ENCODE measurements at places on chromosomes 4 and X.

DNA sequence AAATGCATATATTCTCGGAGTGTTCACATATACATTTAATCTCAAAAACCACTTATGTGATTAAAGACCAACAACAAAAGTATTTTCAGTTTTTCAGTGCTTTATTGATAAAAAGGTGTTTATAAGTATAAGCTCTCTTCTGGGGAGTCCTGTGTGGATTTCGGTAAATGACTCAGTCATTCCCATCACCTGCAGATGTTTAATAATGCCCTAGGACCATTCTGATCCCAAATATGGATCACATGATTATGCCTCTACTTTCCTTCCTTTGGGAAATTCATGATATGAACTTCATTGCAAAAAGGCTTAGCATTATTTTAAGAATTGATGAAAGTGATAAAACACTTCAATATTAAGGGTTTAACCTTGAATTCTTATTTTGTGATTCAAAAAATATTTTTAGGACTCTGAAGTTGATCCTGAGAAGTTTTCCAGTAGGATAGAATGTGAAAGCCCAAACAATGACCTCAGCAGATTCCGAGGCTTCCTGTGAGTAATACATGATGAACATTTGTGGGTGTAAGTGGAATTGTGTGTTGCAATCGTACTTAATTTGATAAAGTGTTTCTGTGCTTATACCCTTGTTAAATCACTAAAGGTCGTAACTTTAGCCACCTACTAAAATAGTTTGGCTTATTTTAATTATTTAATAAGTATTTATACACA is 40.2 kb downstream of the ATP10D start:
- DNase-seq: peak; percentile 35

DNA sequence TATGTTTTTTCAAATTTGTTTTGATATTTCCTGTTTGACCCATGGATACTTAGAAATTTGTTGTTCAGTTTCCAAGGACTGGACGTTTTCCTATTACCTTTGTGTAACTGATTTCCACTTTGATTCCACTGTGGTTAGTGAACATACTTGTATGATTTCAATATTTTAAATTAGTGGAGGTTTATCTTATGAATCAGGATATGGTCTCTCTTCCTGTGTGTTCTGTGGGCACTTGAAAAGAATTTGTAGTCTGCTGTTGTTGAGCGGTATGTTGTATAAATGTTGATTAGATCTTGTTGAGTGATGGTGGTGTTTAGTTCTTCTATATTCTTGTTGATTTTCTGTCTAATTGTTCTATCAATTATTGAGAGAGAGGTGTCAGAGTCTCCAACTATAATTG is 21.2 kb upstream of the LAMTOR3 start:
- DNase-seq: no peak

DNA sequence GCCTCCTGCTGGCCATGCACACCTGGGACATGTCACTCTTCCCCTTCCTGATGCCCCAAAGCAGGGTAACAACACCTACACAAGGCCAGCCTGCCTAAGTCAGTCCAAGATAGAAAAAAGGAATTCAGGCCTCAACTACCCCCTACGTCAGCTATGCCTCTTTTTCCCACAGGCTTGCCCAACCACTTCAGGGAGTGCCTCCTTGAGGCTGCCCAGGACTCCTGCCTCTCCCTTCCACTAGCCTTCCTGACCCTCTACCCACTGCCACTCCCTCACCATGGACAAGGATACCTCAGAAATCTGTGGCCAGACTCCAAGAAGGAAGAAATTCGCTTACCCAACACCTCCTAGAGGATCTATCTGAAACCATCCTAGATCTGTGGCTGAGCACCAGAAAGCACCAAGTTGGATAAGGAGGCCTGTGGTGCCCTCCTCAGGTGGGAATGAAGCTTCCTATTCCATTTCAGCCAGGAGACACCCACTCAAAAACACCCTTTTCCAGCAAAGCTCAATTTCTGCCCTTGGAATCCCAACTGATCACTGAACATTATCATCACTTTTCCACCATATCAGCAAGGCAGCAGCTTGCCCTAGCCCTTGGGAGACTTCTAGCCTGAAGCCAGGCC is 1.8 kb downstream of the KDM5C start:
- DNase-seq: no peak

- no peak for DNase-seq
Observed at GRCh38 chr4:69092190-69092589, 4.1 kb upstream of the UGT2B7 start.

DNA sequence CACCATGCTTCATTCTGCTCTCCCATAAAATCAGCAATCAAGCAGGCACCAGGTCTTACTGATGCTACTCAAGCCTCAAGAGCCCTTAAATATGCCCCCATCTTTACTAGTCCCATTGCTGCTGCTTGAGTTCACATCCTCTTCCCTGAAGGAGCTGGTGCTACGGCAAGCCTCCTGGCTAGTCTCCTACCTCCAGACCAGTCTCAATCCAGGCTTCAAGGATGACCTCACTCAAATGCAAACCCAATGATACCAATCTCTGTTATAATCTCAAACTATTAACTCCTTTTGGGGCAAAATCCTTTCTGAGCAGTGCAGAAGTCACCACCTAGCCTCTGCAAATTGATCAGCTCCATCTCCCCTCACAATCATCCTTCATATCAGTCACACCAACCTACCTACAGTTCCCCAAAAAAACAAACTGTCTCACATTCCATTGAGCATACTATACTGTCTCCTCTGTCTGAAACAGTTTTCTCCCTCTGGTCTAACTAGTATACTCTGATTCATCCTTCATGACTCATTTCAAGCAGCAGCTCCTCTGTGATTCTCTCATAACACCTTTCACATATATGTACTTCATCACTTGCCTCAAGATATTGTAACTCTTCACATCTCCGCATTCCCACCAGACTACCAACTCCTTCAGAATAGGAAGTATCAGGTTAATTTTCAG is 30.0 kb downstream of the PAPSS1 start:
- DNase-seq: no peak

GRCh38 chrX:27350476-27350875 is 112.7 kb downstream of the PPP4R3C start:
- no peak for DNase-seq

GRCh38 chrX:40388441-40388840 is 192.3 kb upstream of the ATP6AP2 start:
- DNase-seq: no peak

- DNase-seq: peak; percentile 86
Observed at GRCh38 chr4:10460313-10461047, 3.3 kb upstream of the ZNF518B start.

- DNase-seq: no peak
Observed at GRCh38 chrX:31334997-31335396, 263.2 kb upstream of the FTHL17 start.

DNA sequence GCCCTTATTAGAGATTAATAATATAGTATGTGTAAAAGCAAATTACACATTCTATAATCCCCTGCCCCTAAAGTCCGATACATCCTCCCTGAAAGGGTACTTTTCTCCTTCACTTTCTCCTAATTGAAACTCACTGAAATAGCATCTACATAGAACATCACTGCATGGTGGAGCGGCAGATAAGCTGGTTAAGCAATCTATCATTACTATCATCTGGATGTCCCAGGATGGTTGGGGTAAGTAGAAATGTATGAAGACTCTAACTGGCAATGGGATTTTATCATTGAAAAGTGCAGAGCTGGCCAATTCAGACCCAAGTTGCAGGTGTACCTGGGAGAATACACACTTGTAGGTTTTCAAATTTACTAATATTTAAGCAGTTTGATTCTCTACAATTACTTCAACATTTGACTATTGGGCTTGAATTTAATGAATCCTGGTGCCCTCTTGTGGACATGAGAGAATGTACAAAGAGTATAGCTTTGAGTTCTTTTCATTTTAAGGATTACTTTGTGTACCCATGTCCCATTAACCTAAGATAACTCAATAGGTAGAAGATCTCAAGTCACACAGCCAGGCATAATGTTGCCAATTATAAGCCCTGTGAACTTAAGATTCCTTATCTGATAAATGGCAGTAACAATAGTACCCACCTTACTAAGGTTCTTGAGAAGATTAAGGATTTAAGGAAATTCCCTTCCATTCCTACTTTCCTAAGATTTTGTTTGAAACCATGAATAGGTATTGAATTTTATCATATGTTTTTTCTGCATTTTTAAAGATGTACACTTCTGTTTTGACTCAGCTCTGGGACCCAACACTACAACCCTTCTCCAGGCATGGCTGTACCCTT is 69.8 kb downstream of the SHROOM3 start:
- no peak for DNase-seq

DNA sequence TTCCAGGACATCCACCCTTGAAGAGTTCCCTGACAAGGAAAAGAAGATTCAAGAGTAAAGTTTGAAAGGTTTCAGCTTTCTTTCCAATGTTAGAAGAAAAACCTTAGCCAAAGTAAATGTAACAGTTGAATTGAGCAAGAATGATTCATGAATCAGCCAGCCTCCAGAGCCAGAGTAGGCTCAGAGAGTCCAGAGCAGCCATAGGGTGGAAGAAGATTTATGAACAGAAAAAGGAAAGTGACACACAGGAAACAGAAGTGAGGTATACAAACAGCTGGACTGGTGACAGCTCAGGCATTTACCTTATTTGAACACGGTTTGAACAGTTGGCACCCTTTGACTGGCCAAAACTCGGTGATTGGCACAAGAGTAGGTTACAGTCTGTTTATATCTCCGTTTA is 63.2 kb downstream of the QDPR start:
- DNase-seq: no peak
